H54 (cell line): ENCODE measurements at places on chromosomes 2 and 18.

- no peak for DNase-seq
Measured at GRCh38 chr18:70246061-70246466, 40.6 kb upstream of the RTTN start.

- peak; percentile 46 for DNase-seq
Measured at GRCh38 chr18:23238152-23238531, 102.9 kb downstream of the CABLES1 start.

- DNase-seq: no peak
Measured at GRCh38 chr2:230346465-230346864, 19.5 kb downstream of the SP140L start.

- no peak for DNase-seq
Measured at GRCh38 chr2:122514451-122514996, 759.1 kb downstream of the TSN start.

DNA sequence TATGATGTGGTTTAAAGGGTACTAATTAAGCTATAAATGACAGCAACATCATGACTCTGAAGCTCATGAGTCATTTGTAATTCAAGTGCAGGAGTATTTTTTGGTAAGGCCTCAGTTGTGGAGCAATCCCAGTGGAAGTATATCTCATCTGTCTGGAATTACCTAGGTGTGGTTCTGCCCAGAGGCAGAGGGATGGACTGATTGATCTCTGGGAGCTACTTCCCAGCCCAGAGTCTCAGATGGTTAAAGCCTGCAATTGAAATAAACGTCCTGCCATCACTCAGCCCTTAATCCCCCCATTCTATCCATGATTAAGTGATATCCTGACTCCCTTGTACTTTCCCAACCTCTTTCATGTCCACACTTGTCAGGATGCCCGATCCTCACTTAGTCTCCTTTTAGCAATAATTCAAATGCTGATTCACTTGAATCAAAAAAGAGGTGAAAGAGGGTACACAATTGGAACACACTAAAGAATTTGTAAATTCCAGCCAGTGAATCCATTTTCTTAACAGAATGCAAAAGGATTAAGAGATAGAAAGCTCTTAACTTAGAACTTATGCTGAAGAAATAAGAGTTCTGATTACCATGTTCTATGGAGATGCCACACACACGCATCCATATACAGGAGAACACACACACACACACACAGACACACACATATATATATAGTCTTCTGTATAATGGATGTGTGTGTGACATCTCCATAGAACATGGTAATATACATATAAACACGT lies 664.4 kb downstream of the NYAP2 start:
- no peak for DNase-seq

DNA sequence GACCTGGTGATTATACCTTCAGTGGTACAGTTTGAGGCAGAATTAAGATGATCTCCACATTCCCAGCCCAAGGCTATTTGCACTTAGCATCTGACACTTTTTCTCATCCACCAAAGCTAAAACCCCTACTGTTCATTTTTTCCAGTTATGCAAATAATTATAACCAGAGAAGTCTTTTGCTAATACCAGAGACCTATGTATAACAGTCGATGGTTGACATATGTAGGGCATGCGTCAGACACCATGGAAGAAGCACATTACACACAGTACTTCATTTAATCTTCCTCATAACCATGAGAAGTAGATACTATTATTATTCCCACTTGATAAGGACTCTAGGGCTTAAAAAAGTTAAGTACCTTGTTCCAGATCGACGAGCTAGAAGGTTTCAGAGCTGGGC lies 36.5 kb downstream of the AP1S3 start:
- no peak for DNase-seq

DNA sequence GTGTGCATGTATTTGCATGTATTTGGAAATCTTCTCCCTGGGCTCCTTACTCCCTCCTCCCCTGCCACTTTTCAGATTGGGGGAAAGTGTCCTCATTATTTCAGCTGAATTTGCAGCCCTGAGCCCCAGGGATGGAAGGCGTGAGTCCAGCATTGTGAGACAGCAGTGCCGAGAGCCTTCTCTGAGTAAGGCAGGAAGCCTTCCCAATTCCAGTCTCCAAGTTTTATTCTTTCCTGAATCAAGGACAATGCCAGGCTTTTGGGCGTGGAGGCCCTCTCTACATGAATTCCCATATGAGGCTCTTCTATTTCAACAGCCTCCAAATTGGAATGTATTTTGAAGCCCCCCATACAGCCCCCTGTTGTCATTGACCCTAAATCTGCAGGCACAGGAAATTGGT lies 163.5 kb downstream of the ACKR3 start:
- no peak for DNase-seq

DNA sequence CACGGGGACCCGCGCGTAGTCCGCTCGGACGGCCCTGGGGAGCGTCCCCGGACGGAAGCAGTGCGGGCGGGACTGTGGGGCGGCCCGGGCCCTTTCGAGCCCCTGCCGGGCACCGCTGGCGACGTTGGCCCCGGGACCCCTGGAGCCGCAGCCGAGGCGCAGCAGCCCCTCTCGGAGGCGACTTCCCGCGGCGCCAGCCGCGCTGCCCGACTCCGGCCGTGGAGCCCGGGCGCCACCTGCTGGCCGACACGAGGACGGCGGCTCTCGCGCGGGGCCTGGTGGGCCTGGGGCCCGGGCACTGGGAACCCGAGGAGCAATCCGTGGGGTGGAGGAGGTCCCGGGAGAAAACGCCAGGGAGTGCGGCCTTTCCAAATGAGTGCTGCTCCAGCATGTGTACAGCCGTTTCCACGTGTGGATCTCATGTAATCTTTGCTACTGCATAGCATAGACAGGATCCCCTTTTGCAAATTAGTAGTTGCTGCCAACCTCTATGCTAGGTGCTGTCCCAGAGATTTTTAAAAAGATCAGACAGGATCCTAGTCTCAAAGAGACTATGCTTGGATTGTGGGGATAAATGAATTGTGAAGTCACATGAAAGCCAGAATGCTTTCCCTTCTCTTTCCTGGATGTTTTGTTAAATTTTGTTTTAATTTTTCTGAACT lies 4.0 kb downstream of the ID2 start:
- peak; percentile 77 for DNase-seq

DNA sequence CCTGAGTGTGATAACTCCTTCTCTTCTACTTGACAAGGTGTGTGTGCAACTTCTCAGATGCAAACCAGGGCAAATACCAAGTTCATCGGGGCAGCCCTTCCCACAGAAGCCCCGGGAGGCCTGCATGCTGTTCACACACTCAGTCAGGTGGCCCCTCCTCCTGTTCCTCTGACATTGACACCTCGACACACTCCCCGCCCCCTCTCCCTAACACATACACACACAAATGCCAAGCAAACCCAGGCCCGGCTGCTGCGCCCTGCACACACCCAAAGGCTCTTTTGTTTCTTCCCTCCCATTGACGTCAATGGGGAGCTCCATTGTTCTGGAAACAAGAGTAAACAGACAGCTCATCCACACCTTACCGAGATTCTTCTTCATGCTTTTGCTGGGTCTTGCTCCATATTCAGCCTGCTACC lies 1.7 kb upstream of the PER2 start:
- DNase-seq: no peak

DNA sequence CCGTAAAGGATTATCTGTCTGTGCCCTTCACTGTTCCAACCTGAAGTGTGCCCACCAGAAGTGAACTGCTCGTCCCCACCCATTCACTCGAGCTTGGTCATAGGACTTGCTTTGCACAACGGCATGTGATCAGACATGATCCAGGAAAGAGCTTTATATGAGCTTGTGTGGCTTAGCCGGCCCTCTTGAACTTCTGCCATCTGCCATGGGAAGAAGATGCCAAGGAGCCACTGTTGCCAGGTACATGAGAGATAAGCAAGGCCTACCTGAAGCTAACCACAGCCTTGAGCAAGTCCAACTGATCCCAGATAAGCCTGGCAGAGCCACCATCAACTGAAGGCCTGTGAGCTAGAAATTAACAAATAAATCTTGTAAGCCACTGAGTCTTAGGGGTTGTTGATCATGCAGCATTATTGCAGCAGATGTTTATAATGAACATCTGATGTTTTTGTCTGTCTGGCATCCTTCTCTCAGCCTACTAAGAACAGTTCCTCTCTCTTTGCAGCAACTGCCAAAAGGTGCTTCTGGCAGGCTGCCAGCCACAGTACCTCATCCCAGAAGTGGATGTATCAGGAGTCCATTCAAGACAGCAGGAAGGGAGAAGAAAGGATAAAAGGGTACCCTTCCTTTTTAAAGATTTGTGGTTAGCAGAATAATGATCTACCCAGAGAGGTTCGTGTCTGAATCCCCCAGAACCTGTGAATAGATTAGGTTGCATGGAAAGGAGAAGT lies 16.8 kb downstream of the DBI start:
- DNase-seq: no peak

DNA sequence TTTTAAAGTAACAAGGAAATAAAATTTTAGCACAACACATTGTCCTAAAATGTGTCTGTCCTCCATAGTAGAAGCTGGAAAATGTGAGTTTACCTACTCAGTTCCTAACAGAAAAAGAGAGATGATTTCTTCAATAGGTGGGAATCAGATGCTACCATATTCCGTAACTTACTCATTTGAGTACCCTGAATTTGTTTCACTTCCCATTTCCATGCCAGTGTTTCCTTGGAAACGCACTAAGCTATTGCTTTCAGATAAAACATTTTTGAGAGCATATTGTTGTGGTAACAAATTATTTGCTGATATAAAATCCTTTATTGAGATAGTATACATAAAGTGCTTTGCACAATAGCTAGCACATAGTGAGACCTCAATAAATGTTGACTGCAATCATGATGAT lies 137.5 kb upstream of the BARD1 start:
- DNase-seq: no peak

DNA sequence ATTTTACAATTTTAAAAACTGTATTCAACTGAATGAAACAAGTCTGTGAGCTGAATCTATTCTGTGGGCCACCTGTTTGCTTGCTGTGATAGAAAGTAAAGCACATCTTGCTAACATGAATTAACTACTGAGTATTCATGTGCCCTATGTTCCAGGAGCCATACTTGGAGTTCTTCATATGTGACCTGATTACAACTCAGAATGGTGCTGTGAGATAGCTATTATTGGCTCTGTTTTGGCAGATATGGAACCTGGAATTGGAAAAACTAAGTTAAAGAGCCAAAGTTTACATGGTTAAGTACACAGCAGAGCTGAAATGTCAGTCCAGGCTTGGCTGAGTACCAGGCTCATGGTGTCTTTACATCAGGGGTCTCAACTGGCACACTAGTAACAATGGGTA lies 253.7 kb downstream of the AGPS start:
- DNase-seq: no peak

GRCh38 chr2:24919506-24920097 lies 435 bp downstream of the ADCY3 start:
- DNase-seq: peak; percentile 41

DNA sequence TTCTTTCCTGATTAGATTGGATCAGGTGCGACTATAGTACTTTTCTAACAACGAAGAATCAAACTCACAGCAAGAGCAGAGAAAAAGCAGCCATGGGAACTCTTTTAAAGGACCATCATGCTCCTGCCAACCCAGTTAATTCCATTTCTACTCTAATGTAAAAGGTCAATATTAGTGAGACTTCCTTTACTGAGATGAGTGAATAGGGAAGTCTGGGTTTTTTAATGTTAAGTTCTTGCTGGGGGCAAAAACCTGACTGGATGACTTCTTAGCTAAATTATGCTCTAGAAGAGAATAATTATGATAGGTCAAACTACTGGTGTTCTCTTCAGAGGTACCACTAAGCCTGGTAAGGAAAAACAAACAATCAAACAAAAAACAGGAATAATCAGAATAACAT lies 8.4 kb downstream of the SRBD1 start:
- DNase-seq: no peak

DNA sequence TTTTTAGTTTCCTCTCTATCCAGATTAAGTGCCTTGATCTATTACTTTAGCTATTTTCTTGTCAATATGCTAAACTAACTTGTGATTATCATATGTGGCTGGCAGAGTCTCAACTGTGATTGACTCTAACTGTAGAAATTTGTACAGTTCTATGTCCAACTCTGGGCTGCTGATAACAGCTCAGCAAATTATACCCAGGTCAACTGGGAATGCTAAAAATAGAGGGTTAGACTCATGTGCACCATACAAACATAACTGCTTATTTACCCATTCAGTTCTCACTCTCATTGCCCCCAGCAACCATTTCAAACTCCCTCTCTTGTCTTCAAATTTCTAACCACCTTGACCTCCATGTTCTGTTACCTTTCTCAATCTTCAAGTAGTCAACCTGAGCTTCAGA lies 576.9 kb downstream of the TDRD15 start:
- DNase-seq: no peak

- no peak for DNase-seq
Measured at GRCh38 chr2:142140434-142140845, 9.6 kb upstream of the LRP1B start.

DNA sequence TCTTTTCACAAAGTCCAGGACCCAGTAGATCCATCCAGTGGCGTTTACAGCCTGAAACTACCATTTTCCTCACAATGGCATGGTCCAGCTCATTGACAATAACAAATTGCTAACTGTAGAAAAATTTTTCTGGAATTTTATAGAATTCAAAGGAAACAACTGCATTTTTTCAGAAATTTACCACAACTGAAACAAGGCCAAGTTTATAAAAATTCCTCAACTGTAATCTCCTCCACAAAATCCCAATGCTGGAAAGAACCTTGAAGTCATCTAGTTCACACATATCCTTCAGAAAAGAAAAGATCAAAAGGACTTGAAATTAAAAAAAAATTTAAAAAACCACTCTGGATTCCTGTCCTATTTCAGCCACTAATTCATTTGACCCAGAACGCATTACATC lies 226.0 kb upstream of the CTAGE1 start:
- DNase-seq: no peak

DNA sequence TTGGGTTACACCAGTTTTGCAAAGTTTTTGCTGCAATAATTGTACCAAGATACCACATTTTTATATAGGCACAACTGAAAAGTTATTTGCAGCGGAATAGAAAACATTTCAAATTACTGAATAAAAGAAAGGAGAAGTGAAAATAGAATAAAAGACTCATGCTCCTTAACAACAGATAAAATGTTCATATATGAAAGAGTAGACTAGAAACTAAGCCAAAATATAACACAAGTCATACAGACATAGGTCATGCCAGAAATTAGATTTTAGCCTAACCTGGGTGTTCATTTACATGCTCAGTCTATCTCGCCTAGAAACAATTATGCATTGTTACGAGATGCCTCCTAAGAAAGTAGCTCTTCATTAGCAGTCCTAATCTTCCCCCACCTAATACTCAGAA lies 16.4 kb upstream of the MAP3K20 start:
- DNase-seq: no peak

GRCh38 chr2:191537921-191538320 lies 140.0 kb upstream of the NABP1 start:
- no peak for DNase-seq

DNA sequence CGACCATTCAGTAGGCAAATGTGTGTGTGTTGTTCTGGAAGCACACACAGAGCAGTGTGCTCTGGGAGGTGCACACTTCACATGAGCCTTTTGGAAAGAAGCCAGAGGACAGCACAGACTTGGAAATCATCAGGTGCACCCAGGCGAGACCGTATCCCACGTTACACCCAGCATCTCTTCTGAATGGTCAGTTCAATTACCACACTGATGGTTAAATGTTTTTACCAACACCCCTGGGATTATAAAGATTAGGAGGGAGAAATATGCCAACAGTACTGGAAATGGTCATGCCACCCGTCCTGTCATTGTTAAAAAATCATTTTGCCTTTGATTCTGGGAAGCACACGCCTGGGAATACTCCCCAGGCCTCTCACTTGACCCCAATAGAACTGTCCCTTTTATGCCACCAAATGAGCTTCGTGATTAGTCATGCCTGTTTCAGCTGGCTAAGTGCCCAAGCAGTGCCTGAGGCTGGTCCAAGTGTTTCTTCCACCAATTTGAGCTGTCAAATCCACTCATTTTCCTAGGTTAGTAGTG lies 183.7 kb downstream of the NRP2 start:
- no peak for DNase-seq
